ENCODE measurements at places on chromosomes 11 and 22.

GRCh38 chr11:44626645-44627044, 61.2 kb downstream of the CD82 start:
- DNase-seq: no peak

- DNase-seq: peak; percentile 53
These were observed 638 bp downstream of the NRGN start for GRCh38 chr11:124740277-124740882.

DNA sequence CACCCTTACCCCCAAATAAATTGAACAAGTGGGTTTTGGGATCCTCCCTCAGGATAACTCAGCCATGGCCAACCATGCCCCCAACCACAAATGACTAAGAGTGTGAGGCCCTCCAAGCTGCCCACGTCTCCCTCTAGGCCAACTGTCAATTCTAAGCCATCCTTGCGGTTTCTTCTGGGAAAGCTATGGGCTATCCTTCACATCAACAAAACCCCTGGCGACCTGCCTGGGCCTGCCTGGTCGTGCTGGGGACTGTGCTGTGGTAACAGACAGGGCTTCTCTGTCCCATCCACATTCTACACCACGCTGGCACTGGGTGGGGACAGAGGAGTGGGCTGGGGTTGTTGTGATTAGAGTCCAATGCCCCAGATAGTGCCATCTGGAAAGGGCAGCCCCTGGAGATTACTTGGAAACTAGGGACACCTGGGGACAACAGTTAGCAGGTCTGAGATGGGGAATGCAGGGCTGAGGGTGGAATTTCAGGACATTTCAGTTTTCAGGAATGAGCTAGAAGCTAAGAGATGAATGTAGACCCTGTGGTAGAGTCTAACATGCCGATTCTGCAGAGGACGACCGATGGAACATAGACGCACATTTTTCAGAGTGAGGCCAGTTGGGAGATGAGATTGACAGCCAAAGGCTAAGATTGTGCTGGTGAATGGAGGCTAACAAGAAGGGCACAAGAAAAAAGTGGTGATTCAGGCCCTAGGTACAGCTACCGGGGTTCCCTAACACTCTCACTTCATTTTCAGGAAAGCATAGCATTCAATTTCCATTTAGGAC, 131.9 kb downstream of the RASSF10 start:
- DNase-seq: no peak

GRCh38 chr11:10233581-10233980, 60.4 kb downstream of the SBF2 start:
- DNase-seq: no peak

DNA sequence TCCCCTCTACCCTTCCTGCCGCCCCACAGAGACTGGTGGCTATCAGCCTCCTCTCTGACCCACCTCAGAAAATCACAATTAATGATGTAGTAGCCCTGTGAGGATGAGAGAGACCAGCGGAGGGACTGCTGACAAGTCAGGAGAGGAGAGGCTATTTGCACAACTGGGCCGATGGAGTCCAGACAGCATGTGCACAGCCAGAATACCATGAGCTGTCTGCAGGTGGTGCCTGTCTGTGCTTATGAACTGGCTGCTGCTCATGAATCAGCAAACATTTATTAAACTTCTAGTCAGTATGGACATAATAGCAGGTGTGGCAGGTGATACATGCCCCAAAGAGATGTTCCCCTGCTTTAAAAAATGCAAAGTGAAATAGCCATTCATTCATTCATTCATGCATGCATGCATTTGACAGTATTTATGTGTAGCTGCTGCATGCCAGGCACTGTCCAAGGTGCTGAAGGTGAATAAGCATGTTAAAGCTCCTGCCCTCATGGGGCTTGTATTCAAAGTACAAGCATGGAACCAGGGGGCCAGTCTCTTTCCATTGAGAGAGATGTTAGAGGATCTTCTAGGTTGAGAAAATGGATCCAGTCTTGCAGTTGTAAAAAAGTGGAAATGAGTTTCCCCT, 141.3 kb downstream of the GRIK4 start:
- DNase-seq: no peak

DNA sequence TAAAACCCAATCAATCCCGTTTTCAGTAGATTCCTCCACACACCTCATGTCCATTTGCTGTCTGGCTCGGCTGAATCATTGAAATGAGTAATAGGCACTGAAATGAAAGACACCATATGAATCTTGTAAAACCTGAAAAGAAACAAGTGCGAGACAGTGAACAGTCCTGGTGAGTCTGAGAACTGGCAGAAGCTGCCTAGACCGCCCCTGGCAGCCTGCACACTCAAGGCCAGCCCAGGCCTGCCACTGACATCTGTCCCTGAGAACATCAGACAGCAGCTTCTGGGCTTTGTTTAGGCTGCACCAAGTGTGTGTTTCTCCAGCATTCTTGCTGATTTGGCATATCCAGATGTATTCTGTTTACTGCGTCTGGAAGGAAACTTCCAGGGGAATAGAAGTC, 44.8 kb downstream of the ENDOD1 start:
- DNase-seq: peak; percentile 36

DNA sequence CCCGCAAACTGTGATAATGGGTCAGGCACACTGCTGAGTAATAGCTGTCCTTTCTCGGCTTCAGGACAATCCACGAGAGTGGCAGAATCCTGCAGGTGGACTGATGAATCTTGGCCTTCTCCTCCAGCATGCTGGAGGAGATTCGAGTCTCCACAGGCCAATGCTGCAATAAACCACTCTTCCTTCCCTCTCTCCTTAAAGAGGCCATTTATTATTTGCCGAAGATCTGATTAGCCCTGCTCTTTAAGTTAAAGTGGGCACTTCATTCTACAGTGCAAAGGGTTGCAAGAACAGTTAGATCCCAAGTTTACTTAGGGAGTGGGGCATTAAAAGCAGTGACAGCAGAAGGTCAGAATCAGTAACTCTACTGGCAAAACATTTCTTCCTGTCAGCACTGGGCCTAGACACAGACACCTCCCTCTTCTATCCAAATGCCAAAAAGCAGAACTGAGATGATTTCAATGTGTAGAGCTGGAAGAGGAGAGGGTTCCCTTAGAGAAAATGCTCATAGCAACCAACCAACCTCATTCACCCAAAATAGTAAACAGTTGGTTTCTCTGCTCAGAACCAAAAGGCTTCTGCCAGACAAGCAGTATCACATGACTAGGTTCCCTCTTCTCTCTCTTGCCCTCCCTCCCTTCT, 121.7 kb downstream of the SGSM3 start:
- DNase-seq: no peak

DNA sequence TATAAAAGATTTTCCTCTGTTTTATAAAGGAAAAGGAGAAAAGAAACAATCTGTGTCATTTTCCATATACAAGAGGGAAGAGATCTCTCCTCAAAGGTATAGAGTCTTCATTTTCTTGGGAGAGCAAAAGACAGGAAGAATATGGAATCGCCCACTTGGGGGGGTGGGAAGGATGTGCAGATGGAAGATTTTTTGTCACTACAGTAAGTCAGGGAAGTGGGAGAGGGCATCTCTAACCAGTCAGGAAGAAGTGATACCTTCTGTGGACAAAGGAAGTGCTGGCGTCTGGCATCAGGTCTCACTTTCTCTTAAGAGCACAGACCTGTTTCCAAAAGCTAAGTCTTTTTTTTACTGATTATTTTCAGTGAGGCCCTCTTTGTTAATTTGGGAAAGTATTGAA, 1.4 kb downstream of the PRR14L start:
- no peak for DNase-seq

DNA sequence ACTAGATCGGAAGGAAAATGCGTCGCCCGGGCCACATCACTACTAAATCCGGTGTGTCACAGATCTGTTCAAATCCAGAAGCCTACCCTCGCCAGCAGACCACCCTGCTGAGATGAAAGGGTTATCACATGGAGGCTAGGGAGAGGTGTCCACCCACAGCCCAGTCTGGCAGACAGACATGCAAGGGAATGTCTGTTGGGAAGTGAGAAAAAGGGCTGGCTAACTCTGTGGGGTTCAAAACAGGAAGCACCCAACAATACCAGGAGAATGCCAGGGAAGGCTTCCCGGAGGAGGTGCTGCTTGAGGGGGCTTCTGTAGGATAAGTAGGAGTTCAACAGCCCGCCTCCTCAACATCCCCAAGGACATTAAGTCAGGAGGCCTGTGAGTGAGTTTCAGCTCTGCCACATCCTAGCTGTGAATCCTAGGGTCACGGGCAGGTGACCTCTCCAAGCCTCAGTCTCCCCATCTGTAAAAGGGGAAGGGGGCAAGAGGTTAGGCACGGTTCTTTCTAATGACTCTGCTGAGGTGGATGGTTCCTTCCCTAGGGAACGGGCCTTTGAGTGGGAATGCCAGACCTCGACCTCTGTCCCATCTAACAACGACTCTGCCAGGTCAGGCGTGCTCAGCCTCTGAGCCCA, 1.1 kb downstream of the TPST2 start:
- DNase-seq: peak; percentile 47

GRCh38 chr22:35582861-35583670, 34.1 kb downstream of the MB start:
- DNase-seq: peak; percentile 64

GRCh38 chr11:130787973-130788570, 128.2 kb downstream of the SNX19 start:
- no peak for DNase-seq

DNA sequence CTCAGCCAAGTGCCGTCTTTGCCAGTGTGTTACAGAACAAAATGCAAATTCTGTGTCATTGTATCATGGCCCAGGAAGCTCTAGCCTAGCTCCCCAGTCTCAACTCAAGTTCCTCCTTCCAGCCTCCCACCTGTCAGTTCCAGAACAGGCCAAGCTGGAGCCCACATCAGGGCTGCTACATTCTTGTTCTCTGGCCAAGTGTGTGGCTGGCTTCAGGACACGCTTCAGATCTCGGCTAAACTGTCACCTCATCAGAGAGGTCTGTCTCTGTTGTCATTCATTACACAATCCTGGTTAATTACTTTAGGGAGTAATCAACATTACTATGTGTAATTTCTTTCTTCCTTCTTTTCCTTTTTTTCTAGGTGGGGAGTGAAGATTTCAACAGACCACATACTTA, 347.0 kb upstream of the SYN3 start:
- DNase-seq: no peak

- no peak for DNase-seq
These were observed 870.7 kb downstream of the TBC1D22A start for GRCh38 chr22:47633111-47633510.

- no peak for DNase-seq
These were observed 858 bp downstream of the OAF start for GRCh38 chr11:120211522-120212258.

GRCh38 chr11:65499713-65500386, 1.0 kb downstream of the MALAT1 start:
- no peak for DNase-seq

DNA sequence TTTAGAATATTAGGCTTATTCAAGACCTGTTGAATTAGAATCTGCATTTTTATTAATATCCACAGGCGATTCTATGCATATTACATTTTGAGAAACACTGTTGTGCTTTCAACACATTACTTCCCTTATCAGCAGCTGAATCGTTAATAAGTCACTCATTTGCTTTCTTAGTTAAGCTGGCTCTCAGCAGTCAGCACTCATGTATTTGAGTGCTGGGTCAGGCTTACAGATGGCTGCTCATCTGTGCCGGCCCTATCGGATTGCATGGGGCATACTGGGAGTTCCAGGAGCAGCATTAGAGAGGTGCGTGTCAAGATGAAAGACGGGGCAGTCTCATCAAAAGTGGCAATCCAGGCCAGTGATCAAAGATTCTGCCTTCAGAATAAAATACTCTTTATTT, 10.8 kb upstream of the OR51L1 start:
- no peak for DNase-seq

- DNase-seq: no peak
These were observed 15.8 kb upstream of the OR51T1 start for GRCh38 chr11:4865855-4866254.

GRCh38 chr11:69243496-69244200, 50.3 kb upstream of the MYEOV start:
- no peak for DNase-seq

DNA sequence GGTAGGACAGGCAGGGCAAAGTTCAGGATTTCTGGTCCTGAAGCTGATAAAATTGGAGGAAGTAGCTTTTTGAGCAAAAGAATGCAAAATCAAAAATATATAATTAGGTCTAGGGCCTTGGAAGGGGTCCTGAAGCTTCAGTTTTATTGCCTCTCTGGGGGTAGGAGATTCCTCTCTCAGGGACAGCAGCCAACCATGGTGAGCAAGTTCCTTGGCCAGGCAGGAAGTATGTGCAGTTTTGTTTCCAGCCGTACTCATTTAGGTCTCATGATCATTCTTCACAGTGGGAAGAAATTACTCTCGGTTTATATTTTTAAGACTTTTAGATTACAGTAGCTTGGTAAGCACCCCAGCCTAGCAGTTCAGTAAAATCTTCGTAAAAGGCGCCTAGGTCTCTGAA, 2.9 kb upstream of the RAB38 start:
- no peak for DNase-seq

- no peak for DNase-seq
These were observed 56.1 kb upstream of the GLYATL1B start for GRCh38 chr11:59030037-59030436.

GRCh38 chr11:36478700-36479329, 31.3 kb downstream of the TRAF6 start:
- peak; percentile 22 for DNase-seq

DNA sequence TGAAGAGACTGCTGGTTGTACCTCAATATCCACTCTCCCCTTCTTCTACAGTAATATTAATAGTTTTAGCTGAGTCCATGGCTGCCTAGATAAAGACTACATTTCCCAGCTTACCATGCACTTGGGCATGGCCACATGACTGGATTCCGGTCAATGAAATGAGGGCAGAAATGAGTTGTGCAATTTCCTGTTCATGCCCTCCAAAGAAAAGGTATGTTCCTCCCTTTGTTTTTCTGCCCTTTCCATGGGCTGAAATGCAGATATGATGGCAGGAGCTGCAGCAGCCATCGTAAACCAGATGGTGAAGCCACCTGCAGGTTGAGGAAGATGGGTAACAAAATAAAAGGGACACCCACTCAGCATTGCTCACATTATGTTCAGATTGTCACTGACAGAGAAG, 15.3 kb upstream of the ELFN2 start:
- DNase-seq: no peak

GRCh38 chr11:73962101-73962705, 11.4 kb downstream of the DNAJB13 start:
- DNase-seq: no peak

DNA sequence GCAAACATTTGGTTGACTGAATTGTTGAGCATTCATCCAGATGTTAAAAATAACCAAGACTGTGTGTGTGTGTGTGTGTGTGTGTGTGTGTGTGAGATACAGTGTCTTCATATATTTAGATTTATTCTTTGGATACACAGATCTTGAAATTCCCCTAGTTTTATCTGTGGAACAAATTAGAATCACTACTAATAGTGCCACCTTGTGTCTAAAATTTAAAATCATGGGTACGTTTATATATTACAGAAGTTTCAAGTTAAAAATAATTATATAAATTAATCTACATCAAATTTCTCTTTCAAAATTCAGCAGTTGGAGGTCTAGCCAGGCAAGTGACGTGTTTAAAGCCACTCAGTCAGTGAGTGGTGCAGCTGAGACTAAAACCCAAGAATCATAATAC, 1566.2 kb upstream of the TENM4 start:
- no peak for DNase-seq

GRCh38 chr11:120674542-120674941, 163.0 kb downstream of the GRIK4 start:
- DNase-seq: no peak

- no peak for DNase-seq
These were observed 1.0 kb downstream of the KCNJ4 start for GRCh38 chr22:38453996-38454352.

Data from BE2C (cell line).